ENCODE measurements at places on chromosomes 11 and 22. TPM values are rescaled to one million over a fixed set of nuclear protein-coding genes. Genes with fewer than 3 reads are reported as not detected.

DNA sequence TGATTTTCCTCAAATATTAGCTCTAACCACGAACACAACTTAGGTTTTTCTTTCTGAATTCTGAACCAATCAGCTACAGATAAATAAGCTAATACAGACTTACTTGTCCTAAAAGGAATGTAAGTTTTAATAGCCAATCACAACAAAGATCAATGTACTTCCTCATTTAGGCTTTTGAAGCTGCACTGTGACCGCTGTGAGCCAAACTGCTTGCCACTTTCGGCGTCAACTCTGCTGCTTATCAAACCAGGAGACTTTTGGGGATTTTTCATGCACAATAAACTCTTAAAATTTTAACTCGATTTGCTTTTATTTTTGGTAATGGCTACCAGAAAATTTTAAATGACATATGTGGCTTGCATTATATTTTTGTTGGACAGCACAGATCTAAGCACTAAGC, 92.5 kb downstream of the TMPRSS5 start:
- no peak for ATAC-seq

DNA sequence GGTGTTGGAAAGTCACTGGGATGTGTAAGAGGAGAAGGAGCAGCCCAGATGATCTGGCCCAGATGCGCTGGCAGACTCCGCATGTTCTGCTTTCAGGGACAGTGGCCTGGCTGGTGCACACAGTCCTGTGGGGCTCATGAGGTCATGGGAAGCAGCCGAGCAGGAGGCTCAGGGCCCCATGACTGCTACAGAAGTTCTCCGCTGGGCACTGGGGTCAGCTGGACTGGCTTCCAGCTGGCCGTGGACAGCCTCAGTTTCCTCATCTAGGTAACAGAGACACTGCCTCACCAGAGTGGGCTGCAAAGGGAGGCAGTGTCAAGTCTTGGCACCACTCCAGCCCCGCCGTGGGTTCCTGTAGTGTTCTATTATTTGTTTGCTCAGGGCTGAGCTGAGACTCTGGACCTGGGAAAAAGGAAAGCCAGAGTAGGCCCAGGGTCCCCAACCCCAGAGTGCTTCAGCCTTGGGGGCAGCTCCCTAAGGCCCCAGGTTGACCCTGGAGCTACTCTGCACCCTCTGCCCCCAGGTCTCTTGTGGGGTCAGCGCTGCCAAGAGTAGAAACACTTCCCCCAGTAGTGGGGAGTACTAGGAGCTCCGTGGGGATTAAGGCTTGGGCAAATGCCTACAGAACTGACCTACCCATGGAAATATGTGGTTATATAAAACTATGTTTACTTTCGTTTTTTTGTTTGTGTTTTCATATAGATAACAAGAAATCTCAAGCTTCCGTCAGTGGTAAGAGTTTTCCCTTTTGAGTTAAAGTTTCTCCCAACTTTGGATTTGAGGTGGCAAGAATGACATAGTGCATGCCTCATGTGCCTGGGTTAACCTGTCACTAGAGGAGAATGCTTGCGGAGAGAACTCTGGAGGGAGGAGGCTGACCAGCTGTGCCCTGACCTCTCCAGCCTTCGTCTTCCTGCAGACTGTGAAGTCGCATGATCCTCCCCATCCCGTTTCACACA, 45.3 kb downstream of the MED15 start:
- no peak for ATAC-seq

GRCh38 chr22:37229012-37229804, 14.9 kb downstream of the RAC2 start:
- peak; percentile 7 for ATAC-seq

DNA sequence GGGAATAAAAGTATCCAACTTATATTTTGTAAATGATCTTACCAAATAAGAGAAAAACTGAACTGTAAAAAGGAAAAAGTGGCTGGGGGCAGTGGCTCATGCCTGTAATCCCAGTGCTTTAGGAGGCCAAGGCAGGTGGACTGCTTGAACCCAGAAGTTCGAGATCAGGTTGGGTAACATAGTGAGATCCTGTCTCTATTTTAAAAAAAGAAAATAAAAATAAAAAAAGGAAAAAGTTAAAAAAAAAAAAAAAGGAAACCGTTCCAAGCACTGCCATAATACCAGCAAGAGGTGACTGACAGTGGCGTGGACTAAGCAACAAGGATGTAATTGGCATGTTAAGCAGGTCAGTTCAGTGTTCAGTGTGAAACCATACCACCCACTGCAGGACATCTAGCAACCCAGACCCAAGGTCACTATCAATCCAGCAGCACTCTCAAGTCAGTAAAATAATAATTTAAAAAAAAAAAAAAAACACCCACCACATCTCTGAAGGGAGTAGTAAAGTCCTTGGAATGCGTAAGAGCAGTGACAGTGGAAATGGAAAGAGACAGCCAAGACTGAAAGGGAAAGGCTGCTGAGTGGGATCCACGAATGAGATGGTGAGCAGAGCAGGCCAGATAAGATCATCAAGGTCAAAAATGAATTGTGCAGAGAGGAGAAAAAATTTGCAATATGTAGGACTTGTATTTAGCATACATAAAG, 43.6 kb downstream of the MAPK1 start:
- no peak for ATAC-seq

DNA sequence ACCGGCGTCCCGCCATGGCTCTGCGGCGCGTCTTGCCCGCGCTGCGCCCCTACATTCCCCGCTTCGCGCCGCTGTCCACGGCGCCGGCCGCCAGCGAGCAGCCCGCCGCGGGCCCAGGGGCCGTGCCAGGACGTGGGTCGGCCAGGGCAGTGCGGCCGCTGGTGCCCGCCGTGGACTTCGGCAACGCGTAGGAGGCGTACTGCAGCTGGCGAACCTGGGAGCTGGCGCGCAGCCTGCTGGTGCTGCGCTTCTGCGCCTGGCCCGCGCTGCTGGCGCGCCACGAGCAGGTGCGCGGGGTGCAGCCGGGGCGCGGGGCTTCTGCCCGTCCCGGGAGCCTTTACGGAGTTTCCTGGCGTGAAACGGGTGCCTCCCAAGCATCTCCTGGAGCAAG, 20.1 kb downstream of the DGCR6L start:
- peak; percentile 56 for ATAC-seq

- ATAC-seq, result no peak
These were observed 399.0 kb upstream of the CNTN5 start for GRCh38 chr11:98621767-98622166.

DNA sequence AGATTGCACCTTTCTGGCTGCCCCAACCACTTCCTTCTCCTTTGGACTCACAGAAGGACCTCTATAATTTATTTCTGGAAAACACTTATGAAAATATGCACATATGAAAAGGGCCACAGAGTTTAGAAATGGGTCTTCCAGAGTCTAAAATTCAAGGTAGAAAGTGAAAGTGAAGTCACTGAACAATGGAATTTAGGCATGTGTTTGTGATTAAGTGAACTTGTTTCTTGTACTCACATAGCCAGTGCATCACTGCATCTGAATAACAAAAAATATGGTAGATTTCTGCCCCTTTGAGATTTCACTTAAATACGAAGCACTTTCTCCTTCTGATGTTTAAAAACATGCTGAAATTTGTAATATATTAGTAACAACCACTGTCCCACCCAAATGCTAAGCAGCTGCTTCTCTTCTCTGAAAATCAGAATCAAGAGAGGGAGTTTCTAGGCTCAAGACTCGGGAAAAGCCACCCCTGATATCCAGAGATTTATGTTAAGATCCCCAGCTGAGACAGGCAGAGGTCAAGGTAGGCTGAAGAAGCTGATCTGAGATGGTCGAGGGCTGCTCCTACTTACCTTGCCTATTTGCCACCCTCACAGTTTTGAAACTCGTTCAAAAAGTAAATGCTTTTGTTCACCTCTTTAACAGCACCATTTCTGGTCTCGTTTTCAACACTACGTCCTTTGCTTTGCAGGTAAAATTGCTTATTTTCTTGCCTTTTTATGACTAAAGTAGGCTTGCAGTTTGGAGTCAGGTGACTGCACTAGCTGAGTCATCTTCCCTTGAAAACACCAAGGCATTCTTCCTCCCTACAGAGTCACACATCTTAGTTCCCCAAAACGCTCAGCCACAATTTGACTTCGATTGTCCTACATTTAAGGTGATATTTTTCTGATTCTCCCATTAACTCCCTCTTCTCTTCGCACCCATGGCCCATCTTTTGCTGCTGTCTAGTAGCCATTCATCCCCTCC, at the start of gene XKR3:
TSS of gene XKR3 (minus strand) at position 696 of the 972 bp plus-strand sequence. CDS start 17,338 bp downstream, outside the sequence.
- peak; percentile 68 for ATAC-seq

DNA sequence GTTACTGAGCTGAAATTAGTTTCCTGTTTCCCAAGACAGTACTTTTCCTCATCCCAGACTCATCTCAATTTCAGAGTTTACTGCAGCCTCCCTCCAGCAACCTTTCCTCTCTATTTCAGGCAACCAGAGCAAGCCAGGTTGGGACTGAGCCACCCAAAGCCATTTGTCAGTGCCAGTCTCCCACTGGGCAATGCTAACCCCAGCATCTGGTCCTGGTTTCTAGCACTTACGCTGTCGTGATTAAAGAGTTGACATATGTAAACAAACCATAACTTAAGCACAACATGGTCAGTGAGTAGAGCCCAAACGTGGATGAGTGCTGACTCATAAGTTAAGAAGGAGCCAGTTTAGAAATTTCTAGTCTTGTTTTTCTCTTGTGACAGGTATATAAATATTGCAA, 119.6 kb upstream of the BLID start:
- no peak for ATAC-seq

GRCh38 chr22:49664371-49664881, 163.2 kb downstream of the BRD1 start:
- no peak for ATAC-seq

DNA sequence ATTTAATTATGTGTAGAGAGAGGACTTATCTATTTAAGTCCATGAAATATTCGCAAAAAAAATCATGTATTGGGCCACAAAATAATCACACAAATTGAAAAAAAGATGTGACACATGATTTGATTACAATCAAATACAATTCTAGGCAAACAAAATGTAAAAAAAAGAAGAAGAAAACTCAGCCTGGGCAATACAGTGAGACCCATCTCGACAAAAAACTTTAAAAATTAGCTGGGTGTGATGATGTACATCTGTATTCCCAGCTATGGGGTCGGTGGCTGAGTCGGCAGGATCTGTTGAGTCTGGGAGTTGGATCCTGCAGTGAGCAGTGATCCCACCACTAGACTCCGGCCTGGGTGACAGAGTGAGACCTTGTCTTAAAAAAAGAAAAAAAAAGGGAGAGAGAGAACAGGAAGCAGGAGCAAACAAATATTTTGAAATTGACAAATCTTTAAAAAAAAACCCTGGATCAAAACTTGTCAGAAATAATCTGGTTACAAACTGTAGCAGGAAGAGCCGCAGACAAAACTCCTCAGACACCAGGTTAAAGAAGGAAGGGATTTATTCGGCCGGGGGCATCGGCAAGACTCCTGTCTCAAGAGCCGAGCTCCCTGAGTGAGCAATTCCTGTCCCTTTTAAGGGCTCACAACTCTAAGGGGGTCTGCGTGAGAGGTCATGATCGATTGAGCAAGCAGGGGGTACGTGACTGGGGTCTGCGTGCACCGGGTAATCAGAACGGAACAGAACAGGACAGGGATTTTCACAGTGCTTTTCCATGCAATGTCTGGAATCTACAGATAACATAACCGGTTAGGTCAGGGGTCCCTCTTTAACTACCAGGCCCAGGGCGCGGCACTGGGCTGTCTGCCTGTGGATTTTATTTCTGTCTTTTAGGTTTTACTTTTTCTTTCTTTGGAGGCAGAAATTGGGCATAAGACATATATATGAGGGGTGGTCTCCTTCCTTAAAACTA, 3.3 kb upstream of the TYMP start:
- ATAC-seq, result no peak

DNA sequence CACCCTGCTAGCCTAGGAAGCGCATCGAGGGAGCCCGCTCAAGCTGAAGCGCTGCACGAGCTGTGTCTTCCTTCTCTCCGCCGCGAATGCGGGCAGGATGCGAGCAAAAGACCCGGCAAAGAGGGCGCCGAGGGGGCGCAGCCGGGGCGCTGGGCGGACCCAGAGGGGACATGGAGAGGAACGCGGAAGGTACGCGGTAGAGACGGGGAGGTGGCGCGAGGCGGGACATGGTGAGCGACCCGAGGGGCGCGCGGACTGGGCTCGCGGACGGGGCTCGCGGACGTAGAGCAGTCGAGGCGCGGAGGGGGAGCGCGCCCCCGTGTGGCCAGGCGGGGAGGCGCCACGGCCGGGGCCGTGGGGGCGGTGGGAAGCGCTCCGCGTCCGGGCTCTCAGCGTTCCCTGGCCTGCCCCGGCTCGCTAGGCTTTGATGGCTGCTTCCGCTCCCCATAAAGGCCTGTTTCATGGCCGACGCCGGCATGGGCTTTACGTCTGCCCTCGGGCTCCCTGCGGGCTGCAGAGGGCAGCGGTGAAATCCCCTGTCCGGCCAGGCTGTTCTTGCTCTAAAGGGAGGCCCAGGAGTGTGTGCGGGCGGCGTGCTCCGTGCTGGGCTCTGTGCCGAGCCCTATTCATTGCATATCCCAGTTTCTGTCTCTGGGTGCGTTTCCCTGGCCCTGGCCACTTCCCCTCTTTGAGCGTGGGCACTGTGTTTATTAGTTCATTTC, 31.2 kb upstream of the TRIM29 start:
- peak; percentile 87 for ATAC-seq

DNA sequence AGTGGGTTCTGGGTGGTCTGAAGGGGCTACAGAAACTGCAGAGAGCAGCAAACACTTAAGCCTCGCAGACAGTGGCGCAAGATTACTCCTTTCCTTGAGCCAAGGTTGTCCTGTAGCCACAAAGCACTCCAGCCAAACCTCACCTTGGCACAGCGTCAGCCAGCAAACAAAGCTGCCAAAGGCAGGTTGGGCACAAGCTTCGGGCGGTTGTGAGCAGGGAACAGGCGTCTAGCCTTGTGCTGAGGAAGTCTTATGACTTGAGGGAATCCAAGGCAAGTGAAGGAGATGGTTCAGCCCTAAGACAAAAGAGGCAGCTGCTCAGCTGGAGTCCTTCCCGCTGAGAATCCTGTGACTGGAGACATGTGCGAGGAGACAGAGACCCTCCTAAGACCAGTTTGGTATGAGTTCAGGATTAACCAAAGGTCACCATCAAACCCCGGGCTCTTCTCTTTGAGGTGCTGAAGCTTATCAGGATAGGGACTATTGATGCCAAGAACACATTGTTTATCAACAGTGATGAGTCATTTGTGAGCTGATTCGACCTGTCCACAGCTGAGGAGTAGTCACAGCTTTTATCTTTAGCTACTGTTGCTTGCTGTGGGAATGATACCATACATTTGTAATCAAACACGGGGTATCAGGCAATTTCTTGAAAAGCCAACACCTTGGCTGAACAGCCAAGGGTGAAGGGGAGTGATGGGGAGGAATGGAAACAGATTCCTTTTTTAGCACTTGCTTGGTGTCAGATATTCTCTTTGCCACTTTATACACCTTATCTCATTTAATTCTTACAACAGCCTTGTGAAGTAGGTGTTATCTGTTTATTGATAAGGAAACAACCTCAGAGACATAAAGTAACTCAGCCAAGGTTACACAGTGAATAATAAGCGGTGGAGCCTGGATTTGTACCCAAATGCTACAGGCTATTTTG, 4.6 kb downstream of the ADM start:
- peak; percentile 15 for ATAC-seq

The EHD1 gene
- total RNA-seq, result 107 TPM

The SUSD2 gene
- 0.66 TPM for total RNA-seq

Measured in activated T-helper 17 cell treated with anti-CD3 and anti-CD28 coated beads, Interleukin-2, amount 50 U/mL, for 72 hours (primary cell).